Activated T-cell treated with anti-CD3 and anti-CD28 coated beads for 48 hours (primary cell): ENCODE measurements at places on chromosomes 1 and 21.

DNA sequence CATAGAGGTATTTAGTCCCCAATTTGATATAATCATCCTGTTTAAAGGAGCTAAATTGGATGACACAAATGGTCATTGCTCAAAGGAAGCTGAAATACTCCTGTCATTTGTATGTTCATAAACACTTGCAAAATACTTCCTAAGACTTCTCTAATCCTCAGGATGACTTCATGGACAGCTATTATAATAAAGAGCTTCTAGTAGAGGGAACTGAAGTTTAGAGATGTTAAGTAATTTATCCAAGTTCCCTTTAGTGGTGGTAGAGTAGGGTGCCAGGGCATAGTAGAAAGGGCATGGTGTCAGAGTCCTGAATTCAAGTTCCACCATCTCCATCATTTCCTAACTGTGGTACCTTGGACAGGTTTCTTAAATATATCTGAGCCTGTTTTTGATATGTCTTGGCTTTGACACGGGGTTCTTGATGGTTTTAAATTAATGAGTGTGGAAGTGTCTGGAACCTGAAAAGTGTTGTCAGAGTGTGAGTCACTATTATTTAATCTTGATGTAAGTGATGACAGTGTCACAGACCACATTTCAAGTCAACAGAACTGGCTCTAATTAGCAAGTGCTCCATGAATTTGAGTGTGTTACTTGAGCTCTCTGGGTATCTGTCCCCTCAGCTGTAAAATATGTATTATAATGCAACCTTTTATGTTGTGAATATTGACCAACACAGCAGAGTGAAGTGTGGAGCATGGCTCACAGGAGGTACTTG is 12.1 kb upstream of the GBP6 start:
- no peak for DNase-seq

- DNase-seq: no peak
Observed at GRCh38 chr1:18091660-18092446, 15.7 kb upstream of the IGSF21 start.

DNA sequence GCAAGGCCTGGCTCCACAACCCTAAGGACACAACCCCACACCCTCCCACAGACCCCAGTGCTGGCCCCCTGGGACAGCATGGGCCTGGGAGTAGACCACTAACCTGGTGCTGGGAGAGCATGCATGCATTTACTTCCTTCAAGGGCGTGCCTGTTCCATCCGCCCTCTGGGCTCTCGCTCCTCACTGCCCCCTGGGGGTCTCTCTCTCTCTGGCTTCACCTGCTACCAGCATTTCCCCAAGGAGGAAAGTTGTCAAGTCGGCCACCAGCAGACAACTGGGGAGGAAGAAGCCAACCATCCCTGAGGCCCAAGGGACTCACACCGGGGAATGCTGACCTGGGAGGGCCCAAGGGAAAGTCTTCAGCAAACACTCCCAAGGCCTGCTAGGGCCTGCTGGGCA is 6.5 kb downstream of the LRP8 start:
- DNase-seq: no peak

DNA sequence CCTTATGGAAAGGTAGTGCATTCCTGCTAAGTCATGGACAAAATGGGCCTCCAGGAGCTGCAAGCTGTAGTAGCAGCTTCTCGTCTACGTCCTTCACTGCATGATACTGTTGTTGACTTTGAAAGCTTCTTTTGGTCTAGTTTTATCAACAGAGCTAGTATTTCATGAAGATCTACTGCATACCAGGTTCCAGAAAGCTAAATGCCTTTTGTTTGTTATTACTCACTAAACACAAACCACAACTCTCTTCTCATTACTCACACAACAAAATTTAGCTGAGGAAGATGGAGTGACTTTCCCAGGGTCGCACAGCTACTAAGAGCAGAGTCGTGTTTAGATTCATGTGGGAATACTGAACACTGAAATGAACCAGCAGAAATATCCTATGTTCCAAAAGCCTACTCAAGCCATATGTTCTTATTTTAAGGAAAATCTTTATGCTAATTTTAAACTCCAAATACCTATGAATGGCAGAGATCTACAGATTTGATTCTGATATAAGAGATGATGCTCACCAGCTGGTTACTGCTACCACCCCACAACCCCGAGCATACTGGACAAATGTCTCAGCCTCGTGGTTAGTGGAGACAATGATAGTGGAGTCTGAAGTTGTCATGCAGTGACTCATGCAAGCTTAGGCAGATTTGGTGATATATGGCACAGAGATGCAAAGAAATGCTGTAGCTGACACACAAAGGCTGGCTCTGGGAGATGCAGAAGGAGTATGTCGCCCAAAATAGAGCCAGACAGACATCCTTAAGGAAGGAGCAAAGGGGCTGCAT is 20.6 kb downstream of the PGBD2 start:
- no peak for DNase-seq

DNA sequence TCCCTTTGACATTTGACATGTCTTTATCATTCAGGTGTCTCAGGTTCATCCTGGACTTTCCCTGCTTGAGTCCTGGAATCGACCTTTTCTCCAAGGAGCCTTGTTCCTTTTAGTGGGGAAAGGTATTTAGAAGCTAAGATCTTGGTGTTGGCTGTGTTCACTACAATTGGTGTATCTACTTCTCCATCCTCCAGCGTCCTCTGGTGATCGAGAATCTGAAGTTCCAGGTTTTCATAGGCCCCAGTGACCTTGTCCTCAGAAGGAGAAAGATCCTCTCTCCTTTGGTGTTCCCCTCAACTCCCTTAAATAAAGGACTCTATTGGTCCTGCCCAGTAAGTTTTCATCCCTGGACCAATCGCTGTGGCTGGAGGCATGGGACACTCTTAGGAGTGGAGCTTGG is 22.1 kb downstream of the MROH7 start:
- DNase-seq: no peak

DNA sequence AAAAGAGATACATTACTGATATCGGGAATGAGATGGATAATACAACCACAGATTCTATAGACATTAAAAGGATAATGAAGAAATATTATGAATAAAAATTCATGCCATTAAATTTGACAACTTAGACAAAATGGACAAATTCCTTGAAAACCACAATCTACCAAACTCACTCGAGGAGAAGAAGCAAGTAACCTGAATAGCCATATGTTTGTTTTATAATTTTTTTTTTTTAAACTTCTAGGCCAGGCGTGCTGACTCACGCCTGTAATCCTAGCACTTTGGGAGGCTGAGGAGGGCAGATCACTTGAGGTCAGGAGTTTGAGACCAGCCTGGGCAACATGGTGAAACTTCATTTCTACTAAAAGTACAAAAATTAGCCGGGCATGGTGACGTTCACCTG is 327.9 kb downstream of the VAV3 start:
- no peak for DNase-seq

GRCh38 chr1:56287721-56288120 is 291.6 kb downstream of the PLPP3 start:
- no peak for DNase-seq

DNA sequence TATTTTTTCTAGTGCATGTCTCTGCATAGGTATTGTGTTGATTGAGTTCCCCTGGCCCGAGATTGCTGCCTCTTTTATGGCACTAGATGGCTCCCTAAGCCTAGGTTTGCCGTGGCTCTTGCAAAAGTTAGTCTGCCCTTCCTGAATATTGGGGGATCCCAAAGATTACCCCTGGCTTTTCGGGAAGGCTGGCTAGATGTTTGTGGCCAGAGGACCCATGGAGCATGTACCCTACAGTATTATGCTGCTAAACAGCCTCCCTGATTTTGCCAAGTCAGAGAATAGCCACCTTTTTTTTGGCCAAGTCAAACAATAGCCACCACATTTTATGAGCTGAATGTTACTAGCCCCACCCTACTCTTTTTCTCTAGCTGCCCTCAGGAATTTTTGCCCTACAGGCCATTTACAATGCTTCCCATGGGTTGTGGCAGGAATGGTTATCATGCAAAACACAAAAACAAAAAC is 343.2 kb downstream of the OLFM3 start:
- no peak for DNase-seq

- DNase-seq: no peak
Observed at GRCh38 chr1:234140388-234140787, 232.9 kb upstream of the COA6 start.

DNA sequence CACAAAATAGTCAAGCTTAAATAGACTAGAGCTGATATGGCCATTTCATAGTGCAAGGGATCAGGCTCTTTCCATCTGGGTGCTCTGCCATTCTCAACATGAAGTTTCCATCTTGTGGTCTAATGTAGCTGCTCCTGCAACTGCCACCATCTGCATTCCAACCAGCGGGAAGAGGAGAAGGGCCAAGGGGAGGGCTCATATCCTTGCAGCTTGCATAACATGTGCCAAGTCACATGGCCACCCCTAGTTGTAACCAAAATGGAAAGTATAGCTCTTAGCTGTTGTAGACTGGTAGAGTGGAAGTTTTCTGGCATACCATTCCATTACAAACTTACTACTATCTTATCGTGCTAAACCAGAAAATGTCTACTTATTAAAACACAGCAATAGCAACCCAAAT is 38.9 kb upstream of the IVNS1ABP start:
- no peak for DNase-seq

DNA sequence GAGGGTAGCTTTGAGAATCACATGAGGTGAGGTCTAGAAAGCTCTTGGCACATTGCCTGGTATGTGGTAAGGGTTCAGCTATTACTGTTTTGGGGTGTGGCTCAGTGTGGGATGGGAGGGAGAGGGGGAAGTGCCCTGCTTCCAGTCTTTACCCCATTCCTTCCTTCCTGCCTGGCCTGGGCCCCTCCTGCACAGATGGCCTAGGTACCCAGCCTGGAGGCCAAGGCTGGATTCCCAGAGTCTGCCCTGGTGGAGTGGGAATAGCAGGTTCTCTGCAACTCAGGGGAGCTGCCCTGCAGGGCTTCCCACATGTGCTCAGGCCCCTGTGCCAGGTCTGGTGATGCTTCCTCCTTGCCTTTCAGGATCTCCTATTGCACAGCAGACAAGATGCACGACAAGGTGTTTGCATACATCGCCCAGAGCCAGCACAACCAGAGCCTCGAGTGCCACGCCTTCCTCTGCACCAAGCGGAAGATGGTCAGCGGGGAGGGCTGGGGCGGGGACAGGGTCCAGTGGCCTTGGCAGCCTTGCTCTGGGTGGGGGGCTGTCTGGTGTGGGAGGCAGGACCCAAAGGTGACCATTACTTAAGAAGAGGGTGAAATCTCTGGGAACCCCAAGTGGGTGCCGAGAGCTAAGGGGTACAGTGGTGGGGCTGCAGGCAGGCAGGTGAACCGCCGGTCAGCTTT is 13.5 kb downstream of the LDLRAP1 start:
- DNase-seq: no peak
